ENCODE measurements at places on chromosomes 4 and X.

- no peak for DNase-seq
Measured at GRCh38 chr4:170729236-170729635, 639.5 kb upstream of the AADAT start.

DNA sequence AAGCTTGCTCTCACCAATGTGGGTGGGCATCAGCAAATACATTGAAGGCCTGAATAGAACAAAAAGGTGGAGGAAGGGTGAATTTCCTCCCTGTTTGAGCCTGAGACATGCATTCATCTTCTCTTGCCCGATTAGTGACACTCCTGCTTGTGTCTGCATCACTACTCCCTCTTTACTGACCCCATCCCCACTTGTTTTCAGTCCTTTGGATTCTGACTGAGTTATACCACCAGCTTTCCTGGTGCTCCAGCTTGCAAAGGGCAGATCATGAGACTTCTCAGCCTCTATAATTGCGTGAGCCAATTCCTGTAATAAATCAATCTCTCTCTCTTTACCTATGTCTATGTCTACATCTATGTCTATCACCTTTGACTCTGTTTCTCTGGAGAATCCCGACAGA is 47.4 kb upstream of the DYNLT3 start:
- DNase-seq, result no peak

DNA sequence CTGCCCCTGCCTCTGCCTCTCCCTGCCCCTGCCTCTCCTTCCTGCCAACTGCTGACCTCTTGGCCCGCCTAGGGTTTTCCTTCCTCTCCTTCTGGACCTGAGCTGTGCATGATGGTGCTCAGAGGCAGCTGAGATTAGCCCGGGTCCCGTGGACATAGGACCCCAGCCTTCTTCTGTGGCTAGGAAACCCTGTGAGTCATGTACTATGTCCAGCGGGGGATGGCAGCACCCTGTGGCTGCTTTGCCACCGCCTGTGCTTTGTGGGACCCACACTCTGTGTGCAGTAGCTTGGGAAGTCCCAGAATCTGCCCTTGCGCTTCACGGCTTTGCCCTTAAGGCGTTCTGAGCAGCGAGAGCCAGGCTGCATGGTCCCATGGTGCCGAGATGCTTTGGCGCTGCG is 105.5 kb upstream of the PSAPL1 start:
- DNase-seq, result no peak

- no peak for DNase-seq
Measured at GRCh38 chr4:144816668-144817067, 170.7 kb downstream of the HHIP start.

GRCh38 chr4:7171191-7171900 is 21.0 kb upstream of the SORCS2 start:
- DNase-seq, result no peak

DNA sequence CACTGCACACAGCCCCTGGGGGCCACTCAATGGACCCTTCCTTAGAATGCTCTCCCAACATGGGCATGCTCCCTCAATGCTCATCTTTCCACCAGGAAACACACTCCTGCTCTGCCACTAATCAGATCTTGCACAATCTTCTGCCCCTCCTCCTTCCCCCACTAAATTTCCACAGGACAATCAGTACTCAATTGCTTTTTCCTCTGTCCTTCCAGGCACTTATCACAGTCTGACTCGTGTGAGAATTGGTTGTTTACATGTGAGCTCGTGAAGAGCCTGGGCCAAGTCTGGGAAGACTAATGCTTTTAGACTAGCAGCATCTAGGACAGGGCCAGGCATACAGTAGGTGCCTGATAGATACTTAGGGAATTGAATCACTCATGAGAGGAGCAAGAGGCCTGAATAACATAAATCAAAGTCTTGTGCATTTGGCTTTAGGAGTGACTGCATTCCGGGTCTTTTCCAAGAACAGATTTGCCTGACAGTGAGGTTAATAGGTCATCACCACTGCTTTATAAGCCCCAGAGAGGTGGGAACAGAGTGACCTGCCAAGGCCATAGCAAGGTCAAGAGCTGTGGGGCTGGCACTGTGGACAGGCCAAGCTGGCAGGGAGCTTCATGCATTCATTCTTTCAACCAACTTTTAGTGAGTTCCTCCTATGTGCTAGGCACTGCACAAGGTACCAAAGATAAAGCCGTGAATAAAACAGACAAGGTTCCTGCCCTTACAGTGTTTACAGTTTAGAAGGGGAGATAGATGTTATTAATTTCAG is 55.0 kb downstream of the PRPS1 start:
- DNase-seq, result no peak

- no peak for DNase-seq
Measured at GRCh38 chrX:24759786-24760185, 66.1 kb downstream of the POLA1 start.

GRCh38 chrX:71533851-71534561 is 1.1 kb downstream of the OGT start:
- DNase-seq, result no peak

DNA sequence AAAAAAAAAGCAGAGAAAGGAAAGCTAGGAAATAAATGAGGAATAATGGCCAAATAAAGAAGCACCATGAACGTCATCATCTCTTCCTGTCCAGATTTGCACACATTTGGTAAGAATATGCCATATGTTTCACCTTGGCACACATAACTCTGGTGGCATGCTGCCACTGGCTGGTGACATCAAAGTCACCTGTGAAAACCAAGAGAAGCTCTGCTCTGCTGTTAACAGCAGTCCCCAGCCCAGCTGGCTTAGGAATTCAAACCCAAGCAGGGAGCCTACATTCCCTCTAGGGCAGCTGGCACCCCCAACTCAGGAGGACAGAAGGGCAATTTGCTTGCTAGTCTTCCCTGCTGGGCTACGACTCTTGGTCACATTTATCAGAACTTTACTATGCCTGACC is 77.6 kb downstream of the RASL11B start:
- no peak for DNase-seq

DNA sequence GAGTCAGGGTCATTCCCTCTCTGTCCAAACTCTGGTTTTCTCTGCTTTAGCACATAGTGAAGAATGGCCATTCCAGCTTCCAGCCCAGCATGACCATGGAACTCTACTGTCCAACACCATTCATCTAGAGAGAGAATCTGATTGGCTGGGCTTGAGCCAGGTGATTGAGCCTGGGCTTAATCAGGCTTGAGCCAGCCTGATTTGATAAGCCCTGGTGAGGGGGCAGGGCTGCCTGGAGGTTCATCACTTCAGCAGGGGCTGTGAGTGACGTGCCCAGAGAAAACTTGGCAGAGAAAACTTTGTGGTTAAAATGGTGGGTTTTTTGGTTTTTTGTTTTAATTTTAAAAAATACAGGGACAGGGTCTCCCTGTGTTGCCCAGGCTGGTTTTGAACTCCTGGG is 62.5 kb downstream of the KIAA0232 start:
- DNase-seq, result no peak

DNA sequence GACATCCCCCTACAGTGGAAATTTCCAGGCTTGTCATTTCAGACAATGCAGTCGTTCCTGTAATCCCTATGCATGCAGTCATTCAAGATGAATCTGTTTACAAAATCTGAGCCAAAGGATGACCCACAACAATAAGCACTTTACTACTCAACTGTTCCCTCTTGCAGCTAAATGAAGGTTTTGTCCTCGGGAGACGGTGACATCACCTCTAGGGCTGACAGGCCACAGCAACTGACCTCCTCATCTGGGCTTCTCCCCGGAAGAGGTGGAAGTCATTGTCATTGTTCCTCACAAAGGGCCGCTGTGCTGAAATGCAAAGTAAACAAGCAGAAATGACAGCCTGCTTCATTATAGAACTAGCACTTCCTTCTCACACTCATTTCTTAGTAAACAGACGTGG is 29.2 kb downstream of the CLRN2 start:
- DNase-seq, result no peak

- no peak for DNase-seq
Measured at GRCh38 chr4:6917461-6918271, 8.0 kb downstream of the TBC1D14 start.

DNA sequence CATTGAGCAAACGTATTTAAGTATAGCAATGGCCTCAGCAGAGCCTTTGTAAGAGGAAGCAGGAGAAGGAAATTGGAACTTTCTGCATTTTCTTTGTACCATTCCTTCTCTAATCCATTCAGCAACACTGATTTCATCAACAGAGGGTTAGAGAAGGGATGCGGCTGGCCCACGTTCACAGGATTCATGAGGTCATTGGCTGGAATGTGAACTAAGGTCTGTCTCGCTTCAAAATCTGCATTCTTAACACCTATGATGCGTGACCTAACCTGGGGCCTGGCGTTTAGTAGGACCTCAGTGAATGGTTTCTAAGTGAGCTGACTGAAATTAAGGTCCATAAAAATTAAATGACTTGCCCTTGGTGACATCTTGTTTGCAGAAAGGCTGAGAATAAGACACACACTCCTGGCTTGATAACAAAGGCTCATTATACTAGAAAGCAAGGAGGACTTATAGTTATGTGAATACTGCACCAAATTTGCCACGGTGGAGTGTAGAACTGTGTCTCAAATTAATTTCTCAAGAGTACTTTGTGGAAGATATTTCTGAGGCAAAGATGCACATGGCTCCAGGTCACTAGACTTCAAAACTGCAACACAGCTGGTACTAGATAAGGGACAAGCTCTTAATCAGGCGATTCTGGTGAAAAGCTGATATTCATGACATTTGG is 25.4 kb downstream of the FGFBP1 start:
- no peak for DNase-seq

- DNase-seq, result no peak
Measured at GRCh38 chrX:3181846-3182245, 140.6 kb downstream of the ARSF start.

DNA sequence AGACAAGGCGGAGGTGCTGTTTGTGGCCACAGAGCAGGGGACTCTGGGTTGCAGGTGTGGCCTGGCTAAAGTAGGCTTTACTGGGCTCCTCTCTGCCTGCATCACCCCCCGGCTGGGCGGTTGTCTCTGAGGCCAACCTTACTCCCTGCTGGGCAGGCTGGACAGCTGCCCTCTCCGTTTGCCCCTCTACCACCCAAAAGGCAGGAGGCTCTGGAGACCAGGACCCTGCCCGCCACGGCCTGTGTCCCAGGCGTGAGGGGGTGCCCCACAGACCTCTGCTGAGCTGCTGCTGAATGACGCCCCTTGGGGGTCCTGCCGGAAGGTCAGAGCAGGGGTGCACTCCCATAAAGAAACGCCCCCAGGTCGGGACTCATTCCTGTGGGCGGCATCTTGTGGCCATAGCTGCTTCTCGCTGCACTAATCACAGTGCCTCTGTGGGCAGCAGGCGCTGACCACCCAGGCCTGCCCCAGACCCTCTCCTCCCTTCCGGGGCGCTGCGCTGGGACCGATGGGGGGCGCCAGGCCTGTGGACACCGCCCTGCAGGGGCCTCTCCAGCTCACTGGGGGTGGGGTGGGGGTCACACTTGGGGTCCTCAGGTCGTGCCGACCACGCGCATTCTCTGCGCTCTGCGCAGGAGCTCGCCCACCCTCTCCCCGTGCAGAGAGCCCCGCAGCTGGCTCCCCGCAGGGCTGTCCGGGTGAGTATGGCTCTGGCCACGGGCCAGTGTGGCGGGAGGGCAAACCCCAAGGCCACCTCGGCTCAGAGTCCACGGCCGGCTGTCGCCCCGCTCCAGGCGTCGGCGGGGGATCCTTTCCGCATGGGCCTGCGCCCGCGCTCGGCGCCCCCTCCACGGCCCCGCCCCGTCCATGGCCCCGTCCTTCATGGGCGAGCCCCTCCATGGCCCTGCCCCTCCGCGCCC is 920 bp downstream of the HTT-AS start:
- DNase-seq, result no peak

Data from HS-5 (cell line).